A172 (cell line): ENCODE measurements at places on chromosomes 4 and X. TPM values are rescaled to one million over a fixed set of nuclear protein-coding genes. Genes with fewer than 3 reads are reported as not detected.

UGT2A2 gene
- not detected in 2 replicates for total RNA-seq

- peak; percentile 17 for DNase-seq
Observed at GRCh38 chrX:39773923-39774773, 323.6 kb downstream of the BCOR start.

DNA sequence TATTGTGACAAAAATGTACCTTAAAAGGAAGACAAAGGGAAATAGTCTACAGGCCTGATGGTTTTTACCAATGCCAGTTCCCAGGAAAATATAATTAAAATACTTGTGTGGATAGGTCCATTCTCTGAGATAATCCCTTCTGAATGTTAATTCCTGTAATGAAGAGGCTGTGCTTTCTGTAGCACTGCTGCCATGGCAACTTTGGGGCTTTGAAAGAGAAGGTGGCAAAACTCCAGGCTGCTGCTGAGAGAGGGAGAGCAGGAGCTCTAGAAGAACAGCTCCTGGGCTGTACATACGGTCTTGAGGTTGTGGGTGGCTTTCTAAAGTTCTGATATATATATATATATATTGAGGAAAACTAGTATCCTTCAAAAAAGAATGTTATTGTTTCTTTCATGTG lies 125.4 kb downstream of the PDLIM5 start:
- peak; percentile 18 for DNase-seq

FGF5 gene
- total RNA-seq = 0.91 and 1.5 TPM in 2 replicates

FATE1 gene
- total RNA-seq = not detected in 2 replicates

DNA sequence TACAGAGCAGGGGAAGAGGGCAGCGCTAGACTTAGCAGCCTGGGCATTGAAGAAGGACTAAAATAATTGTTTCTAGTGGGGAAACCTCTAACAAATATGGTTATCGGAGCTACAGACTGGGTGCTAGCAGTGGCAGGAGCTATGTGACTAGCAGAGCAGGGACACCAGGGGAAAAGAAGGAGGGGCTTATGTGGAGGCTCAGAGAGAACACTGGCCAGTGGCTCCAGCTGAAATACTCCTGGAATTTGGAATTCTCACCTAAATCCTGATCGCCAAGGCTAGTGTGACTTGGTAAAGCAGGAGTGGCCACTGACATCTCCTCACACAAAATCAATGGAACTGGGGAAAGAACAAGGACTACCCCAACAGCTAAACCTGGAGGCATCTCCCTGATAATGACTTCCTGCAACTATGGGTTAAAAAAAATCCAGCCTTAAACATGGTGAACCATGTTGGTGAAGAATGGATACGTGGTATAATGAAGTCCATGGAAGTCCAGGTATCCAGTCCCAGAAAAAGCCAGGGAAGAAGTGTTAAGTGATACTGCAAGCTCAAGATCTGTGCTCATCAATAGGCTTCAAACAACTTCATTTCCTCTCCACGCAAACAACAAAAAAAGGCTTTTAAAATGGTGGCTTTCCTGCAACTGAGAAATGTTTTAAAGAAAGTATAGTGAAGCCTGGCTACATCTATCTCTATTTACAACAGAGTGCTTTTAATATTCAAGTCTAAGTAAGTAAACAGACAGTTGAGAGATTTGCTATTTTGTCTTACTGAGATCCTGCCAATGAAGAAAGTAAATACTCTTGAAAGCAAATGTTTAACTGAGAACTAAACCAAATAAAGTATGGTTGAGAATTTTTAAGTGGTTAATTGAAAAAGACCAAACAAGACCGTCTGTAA lies 1.8 kb downstream of the TAPT1 start:
- no peak for DNase-seq

- DNase-seq = no peak
Observed at GRCh38 chr4:180622254-180622653, 1620.9 kb upstream of the TENM3 start.

DNA sequence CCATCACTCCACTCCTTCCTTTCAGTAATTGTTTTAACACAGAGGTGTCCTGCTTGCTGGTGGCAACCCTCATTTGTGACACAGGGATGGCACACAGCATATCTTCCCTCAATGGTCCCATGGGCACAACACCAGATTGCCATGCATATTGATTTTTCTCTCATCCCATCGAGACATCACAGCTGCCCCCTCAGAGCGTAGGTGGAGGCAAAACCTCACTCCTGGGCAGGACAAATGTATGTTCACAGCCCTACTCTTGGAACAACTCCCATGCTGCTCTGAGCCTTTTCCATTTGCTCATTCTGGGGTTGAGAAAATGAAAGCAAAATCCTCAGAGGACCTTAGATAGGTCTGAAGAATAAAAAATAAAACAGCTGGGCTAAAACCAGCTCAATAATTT lies 172.2 kb downstream of the GABRB1 start:
- no peak for DNase-seq

TIGD2 gene
- total RNA-seq = 10.2 and 16.6 TPM in 2 replicates

DNA sequence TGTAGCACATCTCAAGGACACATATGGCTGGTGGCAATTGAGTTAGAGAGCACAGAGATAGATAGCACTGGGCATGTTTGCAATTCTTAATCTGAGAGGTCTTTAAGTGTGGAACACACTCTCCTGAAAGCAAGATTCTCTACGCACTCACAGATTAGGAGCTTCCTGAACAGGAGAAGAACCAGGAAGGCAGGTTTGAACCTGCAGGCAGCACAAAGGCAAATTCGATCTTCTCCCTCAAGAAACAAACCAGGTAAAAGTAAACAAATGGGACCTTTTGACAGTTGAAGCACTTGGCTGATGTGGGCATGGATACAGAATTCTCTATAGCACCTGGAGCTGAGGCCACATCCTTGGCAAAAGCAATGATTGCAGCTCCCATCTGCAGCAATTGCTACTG lies 24.3 kb downstream of the HS3ST1 start:
- DNase-seq = no peak

VAMP7 gene
- total RNA-seq = 157 and 159 TPM in 2 replicates

- DNase-seq = no peak
Observed at GRCh38 chrX:150621652-150622051, 53.2 kb downstream of the MTM1 start.

DNA sequence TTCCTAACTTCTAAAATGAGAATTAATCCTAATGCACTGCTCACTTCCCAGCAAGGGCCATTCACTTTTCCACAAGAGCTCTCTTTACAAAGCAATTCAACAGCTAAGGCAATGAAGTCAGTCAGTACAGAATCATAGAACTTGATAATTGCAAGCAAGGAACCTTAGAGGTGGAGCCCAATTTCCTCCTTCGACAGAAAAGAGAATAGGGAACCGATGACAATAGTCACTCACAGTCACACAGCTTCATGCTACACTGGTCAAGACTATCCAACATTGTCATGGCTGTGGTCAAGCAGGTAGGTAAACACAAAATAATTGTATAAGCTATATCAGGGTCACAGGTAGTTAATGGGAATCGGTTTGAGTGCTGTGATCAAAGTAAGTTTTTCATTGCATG lies 90.0 kb downstream of the ELOVL6 start:
- DNase-seq = no peak

TRMT44 gene
- 8.4 and 10.0 TPM in 2 replicates for total RNA-seq

DNA sequence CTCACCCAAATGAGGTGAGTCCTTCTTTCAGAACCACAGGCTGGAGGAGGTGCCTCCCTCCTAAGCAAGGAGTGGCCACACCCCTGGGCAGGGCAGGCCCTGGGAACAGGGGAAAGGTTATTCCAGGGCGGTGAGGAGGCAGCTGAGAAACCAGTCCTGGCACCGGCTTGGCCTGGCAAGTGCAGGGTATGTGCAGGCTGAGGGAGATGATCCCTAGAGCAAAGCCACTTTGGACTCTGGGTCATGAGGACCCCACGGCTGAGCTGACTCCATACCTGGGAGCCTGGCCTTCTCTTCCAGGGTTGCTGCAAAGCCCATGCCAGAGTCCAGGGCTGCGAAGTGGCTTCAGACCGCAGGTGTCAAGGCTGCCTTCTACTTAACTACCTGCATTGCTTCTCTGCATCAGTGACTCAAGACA lies 49.5 kb upstream of the HELT start:
- DNase-seq = no peak

GRCh38 chr4:88109123-88109881 lies 49.1 kb downstream of the ABCG2 start:
- no peak for DNase-seq

- DNase-seq = no peak
Observed at GRCh38 chr4:3041192-3042142, 32.9 kb downstream of the HTT-AS start.

PNCK gene
- 0.48 and 2.7 TPM in 2 replicates for total RNA-seq

BTC gene
- 0.03 and 0.14 TPM in 2 replicates for total RNA-seq

PWWP3B gene
- not detected in 2 replicates for total RNA-seq

- DNase-seq = no peak
Observed at GRCh38 chr4:53640576-53641453, 49.5 kb upstream of the LNX1 start.

- DNase-seq = peak; percentile 25
Observed at GRCh38 chr4:76723924-76724323, 174.0 kb downstream of the SOWAHB start.

EVC2 gene
- not detected in 2 replicates for total RNA-seq

SUPT20HL1 gene
- not detected in 2 replicates for total RNA-seq

- peak; percentile 21 for DNase-seq
Observed at GRCh38 chr4:154560824-154561231, 2.0 kb upstream of the FGB start.

STK32B gene
- total RNA-seq = 0.03 and 0.10 TPM in 2 replicates

DNA sequence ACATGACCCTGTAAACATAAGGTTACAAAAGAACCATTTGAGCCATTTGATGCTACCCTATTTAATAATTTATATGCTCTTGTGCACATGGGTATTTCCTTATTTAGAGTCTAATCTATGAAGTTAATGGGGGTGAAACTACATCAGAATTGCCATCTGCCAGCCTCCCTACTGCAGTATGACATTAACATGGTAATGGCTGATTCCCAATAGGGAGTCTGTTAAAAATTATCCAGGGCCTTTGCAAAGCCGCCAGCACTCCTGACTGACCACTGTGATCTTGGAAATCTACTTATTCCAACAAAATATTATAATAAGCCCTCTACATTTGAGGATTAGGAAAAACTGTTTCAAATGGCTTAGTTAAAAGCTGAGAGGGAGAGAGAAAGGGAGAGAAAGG lies 153.7 kb downstream of the CLCN4 start:
- DNase-seq = no peak

- no peak for DNase-seq
Observed at GRCh38 chr4:5883916-5884315, 9.0 kb downstream of the CRMP1 start.

DNA sequence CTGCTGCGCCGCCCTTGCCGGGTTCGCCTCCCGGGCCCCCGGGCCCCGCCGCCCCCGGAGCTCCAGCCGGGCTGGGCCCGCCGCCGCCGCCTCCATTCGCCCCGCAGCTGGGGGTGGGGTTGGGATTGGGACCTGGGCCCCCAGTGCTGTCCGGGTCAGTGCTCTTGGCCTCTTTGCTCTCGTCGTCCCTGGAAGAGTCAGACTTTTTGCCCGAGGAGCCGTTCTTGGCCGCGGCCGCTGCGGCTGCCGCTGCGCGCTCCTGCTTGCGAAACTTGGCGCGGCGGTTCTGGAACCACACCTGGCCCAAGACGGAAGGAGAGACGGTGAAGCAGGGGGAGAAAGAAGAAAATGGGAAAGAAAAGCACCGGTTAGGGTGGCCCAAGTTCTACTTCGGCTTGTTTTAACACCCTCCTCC lies 2.5 kb downstream of the PHOX2B start:
- no peak for DNase-seq

- peak; percentile 9 for DNase-seq
Observed at GRCh38 chrX:55486736-55487135, 2.9 kb downstream of the USP51 start.

ZNF518B gene
- total RNA-seq = 7.9 and 20.2 TPM in 2 replicates

BEND4 gene
- 0.22 and 0.36 TPM in 2 replicates for total RNA-seq

GRCh38 chr4:67909905-67910584 lies 26.2 kb upstream of the TMPRSS11D start:
- no peak for DNase-seq

GRCh38 chr4:118916691-118917289 lies 28.1 kb downstream of the SYNPO2 start:
- DNase-seq = no peak

CLNK gene
- total RNA-seq = not detected in 2 replicates

DNA sequence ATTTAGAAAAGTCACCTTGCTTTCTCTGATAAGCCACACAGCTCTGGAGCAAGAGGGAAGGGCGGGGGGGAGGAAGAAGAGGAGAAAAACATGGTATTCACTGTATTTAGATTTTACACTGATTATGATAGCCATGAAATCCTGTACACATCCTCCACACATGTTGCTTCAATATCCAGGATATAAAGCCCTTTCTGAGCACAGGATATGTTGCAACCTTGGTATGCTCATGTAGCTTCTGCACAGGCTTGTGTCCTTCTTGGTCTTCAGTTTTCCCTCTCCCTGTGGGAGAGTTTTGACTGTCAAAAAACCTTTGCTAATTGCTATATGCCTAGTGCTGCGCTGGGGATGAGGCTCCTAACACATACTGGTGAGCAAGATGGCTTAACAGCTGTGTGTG lies 61.9 kb upstream of the DAPP1 start:
- DNase-seq = no peak

- no peak for DNase-seq
Observed at GRCh38 chr4:184680698-184681097, 31.2 kb downstream of the PRIMPOL start.

- DNase-seq = no peak
Observed at GRCh38 chr4:74397748-74398426, 32.9 kb downstream of the EREG start.

DNA sequence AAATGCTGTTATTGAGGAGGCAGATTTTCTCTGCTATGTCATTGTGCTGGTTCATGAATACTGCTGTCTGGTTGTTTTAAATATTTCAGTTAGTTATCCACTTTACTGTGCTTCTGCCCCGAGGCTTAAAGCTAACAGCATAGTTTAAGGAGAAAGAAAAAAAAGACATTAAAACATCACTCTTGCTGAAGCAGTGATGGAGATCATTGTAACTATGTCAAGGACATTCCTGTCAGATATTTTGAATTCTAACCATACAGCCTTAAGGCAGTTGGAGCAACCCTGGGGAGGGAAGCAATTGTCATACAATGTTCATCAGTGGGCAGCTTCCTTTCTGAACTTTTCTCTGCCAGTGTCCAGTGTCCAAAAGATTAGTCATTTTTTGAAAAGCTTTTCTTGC lies 199.0 kb upstream of the DDX53 start:
- peak; percentile 64 for DNase-seq

DNA sequence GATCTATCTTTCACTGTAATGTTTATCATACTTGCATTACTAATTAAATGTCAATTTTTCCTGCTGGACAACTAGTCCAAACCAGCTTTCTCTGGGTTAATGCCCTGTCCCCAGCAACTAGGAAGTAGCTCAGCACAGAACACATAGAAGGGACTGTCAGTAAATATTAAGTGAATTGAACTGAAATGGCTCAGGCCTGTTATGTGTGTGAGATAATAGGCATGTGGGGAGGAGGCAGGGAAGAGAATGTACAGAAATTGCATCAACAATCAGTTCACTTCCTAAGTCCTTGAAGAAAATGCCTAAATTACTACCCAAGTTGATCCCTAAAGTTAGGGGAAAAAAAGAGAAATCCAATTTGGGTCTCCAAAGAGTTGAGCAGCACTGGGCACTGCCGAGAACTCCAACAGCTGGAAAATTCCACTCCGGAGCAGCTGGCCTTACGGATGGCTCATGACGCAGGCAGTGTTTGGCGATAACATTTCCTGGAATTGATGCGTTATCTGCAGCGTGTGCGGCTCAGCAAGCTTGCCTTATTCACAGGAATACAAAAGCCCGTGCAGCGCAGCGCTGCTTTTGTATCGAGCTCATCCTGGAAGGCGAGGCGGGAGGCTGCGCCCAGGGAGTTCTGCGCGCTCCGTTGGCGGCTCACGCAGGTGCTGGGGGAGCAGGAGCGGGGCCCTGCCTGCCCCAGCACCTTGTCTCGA lies 297.3 kb upstream of the LCORL start:
- DNase-seq = peak; percentile 1
